Pancreas (tissue), 10 donors: ENCODE measurements at places on chromosomes 7 and 10. TPM values are rescaled to one million over a fixed set of nuclear protein-coding genes. Genes with fewer than 3 reads are reported as not detected.

COL1A2 gene
- polyA plus RNA-seq: 12.5 TPM

DNA sequence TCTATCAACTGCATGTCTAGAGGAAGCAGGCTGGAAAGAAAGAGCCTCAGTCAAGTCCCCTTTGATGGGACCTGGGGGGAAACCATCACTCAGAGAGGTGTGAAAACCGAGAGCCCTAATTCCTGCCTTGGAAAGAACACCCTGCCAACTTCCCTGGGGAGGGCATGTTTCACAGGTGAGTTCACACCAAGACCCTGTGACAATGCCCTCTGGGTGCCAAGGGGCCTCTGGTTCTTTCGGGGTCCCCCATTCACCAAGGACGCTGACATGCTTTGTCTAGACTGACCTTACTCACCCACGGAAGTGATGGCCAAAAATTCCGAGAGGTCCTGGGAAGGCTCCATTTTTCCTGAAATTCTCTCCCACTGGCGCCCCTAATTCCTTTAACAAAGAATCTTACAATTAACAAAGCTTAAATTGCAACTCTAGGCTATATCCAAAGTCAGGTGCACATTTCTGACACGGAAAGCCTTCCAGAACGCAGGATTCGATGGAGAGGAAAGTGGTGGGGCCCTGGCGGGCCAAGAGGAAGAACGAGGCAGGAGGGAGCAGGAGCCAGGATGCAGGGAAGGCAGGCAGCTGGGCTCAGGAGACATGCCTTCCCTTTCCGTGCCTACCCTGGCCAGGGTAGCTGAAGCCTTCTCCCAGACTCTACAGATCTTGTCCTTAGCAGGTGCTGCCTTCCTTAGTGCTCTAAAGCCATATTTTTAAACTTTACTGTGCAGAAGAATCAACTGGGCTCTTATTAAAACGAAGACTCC lies 23.7 kb downstream of the VSTM4 start:
- DNase-seq: no peak

DNA sequence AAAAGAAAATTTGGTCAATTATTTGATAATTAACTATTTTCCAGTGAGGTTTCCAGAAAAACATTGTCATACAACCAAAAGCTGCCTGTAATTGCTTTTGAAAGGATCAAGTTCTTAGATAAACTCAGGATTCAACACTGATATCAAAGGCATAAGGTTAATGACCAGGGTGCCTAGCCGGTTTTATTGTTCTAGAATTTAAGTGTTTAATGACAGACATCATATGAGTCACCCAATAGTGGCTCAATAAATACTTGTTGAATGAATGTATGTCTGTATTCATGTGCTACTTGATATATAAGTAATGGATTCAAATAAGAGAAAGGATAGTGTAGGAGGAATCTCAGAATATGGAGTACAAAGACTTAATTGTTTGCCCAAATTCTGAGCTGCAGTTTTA lies 196.1 kb upstream of the LRGUK start:
- no peak for DNase-seq

- no peak for DNase-seq
Observed at GRCh38 chr10:86091216-86091615, 275.4 kb downstream of the GRID1 start.

GRCh38 chr7:22900784-22901183 lies 78.1 kb upstream of the TOMM7 start:
- no peak for DNase-seq

- DNase-seq: no peak
Observed at GRCh38 chr7:107836237-107837144, 33.5 kb upstream of the SLC26A3 start.

FAM25G gene
- polyA plus RNA-seq: not detected

DNA sequence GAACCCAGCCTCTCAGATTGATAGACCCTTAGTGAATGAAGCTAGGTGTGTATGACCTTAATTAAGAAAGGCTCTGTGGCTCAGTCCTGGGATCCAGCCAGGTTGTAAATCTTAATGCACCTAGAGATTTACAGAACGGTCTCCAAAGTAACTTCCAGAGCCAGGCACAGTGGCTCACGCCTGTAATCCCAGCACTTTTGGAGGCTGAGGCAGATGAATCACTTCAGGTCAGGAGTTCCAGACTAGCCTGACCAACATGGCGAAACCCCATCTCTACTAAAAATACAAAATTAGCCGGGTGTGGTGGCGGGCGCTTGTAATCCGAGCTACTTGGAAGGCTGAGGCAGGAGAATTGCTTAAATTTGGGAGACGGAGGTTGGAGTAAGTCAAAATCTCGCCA lies 24.3 kb downstream of the CALHM2 start:
- no peak for DNase-seq

SLC26A5 gene
- polyA plus RNA-seq: not detected

TNS3 gene
- 28.0 TPM for polyA plus RNA-seq

DNA sequence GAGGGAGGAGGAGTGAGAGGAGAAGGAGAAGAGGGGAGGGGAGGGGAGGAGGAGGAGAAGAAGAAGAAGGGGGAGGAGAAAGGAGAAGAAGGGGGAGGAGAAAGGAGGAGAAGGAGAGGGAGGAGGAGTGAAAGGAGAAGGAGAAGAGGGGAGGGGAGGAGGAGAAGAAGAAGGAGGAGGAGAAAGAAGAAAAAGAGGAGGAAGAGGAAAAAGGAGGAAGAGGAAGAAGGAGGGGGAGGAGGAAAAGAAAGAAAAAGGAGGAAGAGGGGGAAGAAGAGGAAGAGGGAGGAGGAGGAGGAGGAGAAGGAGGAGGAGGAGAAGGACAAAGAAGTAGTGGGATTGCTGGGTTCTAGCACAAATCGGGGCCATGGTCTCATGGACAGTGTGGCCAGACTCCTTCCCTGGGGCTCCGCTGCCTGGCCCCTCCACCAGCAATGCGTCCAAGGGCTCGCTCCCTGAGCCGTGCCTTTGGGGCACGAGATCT lies 4.2 kb upstream of the MAFK start:
- no peak for DNase-seq

GRCh38 chr10:35011771-35012191 lies 78.4 kb downstream of the CUL2 start:
- DNase-seq: no peak

- no peak for DNase-seq
Observed at GRCh38 chr10:29257784-29258135, 31.1 kb upstream of the LYZL1 start.

GRCh38 chr7:21886396-21886795 lies 59.3 kb downstream of the CDCA7L start:
- DNase-seq: no peak

- DNase-seq: no peak
Observed at GRCh38 chr10:106198275-106198674, 966.2 kb downstream of the SORCS1 start.

DNA sequence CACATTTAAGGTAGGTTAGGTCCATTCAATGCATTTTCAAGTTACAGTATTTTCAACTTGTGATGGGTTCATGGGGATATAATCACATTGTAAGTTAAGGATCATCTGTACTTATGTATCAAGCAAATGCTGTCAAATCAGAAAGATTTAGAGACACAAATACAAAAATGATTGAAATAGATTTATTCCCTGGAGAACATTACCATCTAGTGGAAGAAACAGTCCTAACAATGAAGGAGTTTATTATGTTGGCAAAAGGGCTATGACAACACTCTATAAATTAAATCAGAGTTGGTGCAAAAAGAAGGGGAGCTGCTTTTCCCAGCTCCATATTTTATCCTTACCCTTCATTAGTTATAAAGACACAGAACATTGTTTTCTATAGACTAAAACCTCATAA lies 69.0 kb downstream of the PRSS58 start:
- DNase-seq: no peak

GRCh38 chr10:1515780-1516491 lies 221.4 kb downstream of the ADARB2 start:
- DNase-seq: no peak

TEX47 gene
- not detected for polyA plus RNA-seq

DOCK4 gene
- 5.5 TPM for polyA plus RNA-seq

DNA sequence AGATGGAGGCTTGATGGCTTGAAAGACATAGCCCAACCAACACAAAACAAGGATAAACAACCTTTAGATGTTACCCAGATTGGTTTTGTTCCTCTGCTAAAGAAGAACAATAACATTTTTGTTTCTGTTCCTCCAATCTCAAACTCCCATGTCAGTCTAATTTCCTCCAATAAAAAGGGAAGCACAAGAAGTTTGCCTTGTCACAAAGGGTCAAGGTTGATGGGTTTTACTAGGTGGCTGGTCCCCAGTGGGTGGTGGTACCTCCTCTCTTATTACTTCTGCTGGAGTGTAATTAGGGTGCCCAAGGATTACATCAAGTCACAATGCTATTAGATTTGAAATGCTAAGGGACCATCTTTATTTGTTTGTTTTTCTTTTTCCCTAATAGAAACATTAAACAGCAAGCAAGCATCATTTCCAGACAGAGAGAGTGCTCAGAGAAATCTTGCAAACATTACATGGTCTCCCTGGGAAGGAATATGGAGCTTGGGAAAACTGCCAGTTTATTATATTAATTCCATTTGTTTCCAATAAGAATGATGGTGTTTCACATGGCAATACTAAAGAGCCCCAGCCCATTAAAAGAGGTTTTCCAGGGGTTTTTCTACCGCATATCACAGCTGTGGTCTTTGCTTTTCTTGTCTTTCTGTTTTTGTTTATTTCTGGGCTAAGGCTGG lies 78.3 kb upstream of the AOAH start:
- DNase-seq: no peak

GRCh38 chr10:15642095-15642494 lies 77.6 kb downstream of the ITGA8 start:
- no peak for DNase-seq

DNA sequence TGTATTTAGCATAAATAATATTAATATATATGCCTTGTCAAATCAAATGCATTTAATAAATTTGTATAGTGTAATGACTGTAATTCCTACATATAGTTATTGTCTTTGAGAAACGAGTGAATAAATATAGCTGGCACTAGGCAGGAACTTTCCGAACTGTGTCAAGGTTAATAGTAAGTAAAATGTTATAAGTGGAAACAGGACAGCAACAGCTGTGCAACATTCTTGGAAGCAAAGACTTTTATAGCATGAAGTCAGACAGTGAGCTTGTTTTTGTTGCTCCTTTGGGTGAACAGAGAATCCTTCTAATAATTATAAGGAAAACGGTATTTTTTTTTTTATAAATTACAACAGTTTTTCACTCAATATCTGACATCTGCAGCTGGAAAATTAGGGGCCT lies 14.0 kb upstream of the EXOC6 start:
- DNase-seq: no peak

THSD7A gene
- polyA plus RNA-seq: 0.42 TPM
